ENCODE measurements at places on chromosomes 3 and 15.

DNA sequence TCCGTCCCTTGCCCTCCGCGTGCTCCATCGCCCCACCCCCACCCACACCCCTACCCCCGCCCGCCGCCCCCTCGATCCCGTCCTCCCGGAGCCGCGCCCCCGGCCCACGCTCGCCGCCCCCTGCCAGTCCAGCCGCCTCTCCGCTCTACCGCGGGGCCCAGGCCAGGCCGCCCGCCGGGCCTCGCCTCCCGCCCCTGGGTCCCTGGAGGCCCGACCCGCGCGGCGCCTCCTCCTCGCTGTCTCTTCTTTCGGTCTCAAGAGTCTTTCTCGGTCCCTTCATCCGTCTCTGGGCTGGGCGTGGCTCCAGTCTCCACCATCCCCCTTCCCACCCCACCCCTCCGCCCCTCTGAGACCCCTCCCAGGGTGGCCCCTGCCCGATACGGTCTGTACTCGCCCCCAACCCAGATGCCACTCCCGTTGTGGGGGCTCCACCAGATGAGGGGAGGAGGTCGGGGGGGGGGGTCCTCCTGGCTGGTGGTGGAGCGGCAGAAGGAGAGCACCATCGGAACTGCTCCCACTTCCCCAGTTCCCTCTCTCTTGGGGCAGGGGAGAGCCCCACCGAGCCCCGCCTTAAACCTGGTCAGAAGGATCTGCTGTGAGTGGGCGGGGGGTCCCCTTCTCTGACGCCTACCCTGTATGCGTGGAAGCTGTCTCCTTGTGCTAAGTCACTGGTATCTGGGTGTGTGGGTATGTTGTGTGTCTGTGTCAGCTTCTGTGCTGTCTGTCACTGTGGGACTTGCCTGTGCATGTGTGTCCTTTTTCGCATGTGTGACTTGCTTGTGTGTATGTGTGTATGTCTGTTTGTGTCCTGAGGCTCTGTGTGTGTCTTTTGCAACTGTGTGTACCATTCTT is 1.0 kb downstream of the PRKCD start:
- no peak for DNase-seq

DNA sequence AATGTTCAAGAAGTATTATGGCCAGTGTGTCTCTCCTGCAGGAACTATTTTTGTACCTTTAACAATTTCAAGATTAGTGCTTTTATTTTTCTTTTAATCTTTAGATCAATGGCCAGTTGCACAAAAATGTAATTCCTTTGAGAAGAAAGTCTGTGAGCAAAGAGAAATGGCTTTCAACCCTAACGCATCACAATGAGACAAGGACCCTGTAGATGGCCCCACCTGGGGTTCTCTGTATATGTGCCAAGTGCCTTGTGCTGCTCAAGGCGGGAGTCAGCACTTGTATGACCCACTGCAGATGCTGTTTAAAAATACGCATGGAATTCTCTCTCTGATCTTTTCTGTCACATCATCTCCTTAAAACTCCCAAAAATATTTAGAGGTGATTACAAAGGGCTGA is 453.4 kb downstream of the OCA2 start:
- no peak for DNase-seq

DNA sequence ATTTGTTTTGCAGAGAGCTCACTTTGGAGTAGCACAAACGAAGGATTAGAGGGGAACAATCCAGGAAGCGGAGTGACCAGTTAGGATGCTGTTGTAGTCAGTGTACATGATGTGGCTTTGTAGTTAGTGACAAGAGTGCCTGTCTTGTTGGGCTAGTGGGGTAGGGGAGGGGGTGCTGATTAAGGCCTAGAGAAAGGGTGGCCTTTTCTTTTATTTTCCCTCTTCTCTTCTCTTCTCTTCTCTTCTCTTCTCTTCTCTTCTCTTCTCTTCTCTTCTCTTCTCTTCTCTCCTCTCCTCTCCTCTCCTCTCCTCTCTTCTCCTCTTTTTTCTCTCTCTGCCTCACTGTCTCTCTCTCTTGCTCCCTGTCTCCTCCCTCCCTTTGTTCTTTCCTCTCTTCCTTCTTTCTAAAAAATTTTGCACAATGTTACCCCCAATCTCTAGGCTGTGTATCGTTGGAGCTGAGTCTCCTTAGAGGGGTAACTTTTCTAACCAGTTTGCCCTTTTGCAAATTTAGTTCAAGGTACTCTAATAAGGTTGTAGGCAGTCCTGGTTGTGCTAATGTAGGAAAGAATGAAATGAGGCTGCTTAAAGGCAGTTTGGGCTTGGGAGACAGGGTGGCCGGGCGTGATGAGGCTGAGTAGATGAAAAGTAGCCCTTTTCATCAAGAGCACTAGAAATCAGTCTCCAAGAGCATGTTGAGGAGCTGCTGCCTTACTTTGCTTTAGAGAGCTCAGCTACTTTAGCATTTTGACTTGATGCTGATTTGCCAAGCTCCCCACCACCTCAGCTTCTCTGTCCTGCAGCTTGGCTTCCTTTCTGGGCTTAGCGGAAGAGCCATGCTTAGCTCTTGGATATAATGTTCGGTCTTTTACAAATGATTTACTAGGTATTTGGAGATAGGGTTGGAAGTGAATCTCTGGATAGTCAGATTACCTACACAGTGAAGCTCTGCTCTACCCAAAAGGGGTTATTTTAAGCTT is 58.6 kb downstream of the SV2B start:
- DNase-seq = no peak

DNA sequence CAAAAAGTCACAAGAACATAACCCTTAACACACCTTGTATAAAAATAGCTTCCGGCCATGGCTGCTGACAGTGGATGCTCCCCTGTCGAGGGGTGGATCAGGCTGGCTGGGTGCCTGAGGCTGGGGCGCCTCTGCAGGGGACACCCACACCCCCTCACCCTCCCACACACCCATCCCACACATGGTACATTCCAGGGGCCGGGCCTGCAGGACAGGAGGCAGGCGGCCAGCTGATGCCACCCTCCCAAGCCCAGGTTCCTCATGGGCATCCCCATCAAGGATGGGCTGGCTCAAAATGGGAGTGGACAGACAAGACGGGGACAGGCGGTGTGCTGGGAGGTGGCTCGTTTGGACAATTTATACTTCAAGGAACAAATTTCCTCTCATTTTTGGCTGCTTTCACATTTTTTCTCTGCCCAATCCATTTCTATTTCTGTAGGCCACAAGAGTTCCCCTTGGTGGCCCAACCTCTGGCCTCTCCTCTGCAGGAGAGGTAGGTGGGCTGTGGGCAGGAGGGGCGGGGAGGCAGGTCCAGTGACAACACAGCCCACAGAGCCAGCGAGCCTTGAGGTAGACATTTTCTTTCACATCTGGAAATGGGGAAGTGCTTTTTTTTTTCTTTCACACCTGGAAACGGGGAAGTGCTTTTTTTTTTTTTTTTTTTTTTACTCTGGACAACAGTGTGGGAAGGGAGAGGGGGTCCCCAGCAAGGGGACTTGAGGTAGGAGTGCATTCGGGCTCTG is 23.3 kb downstream of the RNU5B-1 start:
- no peak for DNase-seq

DNA sequence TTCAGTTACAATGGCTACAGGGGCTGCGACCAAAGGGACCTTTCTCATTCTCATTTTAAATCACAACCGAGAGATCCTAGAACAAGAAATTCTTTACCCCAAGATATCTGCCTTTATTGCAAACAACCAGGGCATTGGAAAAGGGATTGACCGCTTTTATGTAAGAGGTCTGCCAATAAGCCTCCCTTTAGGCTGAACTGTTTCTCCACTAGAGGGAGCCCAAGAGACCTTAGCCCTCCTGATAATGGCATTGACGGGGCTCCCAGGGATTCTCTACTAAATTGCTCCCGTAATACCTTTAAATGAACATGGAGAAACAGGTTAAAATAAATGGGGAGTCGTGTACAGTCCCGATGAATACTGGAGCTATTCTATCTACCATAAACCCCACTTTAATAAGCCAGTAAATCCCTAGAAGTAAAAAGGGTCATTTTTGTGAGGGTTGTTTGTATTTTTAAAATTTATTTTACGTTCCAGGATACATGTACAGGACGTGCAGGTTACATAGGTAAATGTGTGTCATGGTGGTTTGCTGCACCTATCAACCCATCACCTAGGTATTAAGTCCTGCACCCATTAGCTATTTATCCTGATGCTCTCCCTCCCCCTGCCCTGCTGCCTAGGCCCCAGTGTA is 7.5 kb upstream of the IGSF10 start:
- DNase-seq = peak; percentile 19

GRCh38 chr3:176075491-176075890 is 1121.8 kb downstream of the TBL1XR1 start:
- DNase-seq = no peak

- no peak for DNase-seq
These were observed 181.7 kb downstream of the FAM43A start for GRCh38 chr3:194867270-194867983.

- no peak for DNase-seq
These were observed 54.2 kb upstream of the TMCO5A start for GRCh38 chr15:37880009-37880834.

DNA sequence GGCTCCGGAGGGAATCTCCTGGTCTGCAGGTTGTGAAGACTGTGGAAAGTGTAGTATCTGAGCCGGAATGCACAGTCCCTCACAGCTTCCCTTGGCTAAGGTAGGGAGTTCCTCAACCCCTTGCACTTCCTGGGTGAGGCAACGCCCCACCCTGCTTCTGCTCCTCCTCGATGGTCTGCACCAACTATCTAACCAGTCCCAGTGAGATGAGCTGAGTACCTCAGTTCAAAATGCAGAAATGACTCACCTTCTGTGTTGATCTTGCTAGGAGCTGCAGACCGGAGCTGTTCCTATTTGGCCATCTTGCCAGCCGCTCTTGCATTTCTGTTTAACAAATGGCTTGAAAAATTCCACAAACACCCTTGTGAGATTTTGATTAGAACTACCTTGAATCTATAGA is 156.1 kb downstream of the STXBP5L start:
- DNase-seq = no peak

- DNase-seq = no peak
These were observed 136.0 kb upstream of the RAP2B start for GRCh38 chr3:153026026-153026425.

DNA sequence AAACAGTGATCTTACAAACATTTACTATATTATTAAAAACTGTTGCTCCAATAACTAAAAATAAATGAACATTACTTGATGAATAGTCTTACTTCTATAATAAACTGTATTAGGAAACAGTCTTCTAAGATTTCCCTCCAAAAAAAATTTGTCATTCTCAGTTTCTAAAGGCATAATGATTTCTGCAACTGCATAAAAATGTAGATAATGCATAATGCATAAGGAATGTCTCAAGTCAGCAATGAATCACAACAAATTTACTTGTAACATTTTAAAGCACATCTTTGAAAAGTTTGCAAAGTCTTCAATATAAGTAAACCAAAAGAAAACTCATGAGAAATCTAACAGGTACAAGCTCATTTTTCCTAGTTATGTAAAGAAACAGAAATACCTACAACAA is 113.5 kb downstream of the VPS13C start:
- DNase-seq = no peak

DNA sequence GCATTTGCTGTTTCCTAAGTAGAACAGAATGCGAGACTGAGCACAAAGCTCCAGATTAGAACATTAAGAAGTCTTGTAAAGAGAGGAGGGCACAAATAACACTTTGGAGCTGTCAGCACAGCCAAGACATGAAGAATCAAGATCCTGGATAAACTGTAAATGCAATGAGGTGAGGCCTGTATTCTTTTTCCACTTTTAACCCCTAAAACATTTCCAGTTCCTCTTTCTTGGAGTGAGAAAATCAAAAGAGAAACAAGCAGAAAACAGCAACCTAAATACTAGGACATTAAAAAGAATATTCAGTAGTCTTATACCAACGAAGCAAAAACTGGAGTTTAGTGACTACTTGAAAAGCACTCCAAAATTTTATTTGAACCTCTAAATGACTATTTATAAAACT is 204.3 kb downstream of the ZBTB20 start:
- no peak for DNase-seq

GRCh38 chr15:29139540-29140459 is 129.8 kb downstream of the NSMCE3 start:
- DNase-seq = no peak
